ENCODE measurements at places on chromosomes 5 and 9. TPM values are rescaled to one million over a fixed set of nuclear protein-coding genes. Genes with fewer than 3 reads are reported as not detected.

DNA sequence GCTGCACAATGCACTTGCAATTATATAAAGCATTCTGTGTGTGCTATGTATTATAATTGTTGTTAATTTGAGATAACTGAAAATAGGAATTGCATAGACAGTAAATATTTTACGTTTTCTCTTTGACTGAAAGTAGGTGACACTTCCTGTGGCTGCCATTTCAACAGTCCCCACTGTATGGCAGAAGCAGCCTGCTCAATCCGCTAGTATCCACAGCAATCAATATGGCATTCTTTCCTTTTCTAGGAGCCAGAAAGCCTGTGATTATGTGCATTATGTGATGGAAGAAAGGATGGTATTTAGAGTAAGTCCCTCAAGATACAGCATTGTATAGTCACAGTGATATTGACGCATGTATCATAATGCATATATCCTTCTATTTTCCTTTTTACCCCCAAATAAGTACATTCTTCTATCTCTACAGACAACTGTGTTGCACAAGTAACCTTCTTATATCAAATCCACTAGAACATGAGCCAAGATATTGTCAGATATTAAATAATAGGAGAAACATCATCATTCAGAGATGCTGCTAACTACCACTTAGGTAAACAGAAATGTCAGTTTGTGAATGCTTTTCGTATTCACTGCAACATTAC lies 59.7 kb downstream of the CARTPT start:
- no peak for DNase-seq

GRCh38 chr5:159017786-159018185 lies 81.9 kb downstream of the EBF1 start:
- no peak for DNase-seq

The BSPRY gene
- 3.9 TPM for total RNA-seq

GRCh38 chr5:74167930-74168315 lies 472.6 kb downstream of the ENC1 start:
- no peak for DNase-seq

DNA sequence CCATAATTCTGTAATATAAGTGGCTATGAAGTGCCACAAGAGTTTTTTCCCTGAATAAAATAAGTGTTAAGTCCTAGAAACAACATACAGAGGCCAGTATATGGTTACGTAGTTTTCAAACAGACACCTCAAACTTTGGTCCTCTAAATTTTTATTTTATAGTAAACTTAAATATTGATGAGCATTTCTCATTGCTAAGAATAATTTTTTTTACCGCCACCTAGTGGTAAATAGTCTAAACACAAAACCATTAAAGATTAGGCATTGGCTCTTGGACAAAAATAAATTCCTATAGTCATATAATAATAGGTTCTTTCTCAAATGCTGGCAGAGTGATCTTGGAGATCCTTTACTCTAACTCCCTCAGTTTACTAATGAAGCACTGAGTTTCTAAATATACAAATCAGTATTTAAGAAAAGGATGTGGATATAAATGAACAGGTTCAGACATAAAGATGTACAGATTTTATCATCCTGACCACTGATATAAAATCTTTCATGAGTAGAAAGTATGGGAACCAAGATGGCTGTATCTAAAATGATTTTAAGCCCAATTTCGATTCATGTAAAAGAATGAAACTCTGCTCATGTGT lies 136.2 kb downstream of the FANCC start:
- no peak for DNase-seq

GRCh38 chr9:119009249-119009648 lies 360.0 kb downstream of the BRINP1 start:
- DNase-seq = no peak

DNA sequence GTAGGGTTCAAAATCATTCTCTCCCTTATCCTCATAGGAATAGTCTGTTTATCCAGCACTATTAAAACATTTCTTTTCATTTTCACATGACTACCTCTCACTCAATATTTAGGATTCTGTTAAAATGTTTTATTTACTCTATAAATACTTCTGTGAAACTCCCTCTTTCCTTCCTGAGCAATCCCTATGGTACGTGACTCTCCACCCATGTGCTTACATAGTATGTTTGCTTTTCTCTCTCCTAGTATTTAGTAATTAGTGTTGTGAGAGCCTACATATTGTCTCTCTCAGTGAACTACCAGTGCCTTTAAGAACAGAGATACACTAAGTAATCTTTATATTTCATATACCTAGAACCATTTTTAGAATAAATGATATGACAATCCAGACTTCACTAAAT lies 46.0 kb downstream of the PTPRD start:
- DNase-seq = no peak

DNA sequence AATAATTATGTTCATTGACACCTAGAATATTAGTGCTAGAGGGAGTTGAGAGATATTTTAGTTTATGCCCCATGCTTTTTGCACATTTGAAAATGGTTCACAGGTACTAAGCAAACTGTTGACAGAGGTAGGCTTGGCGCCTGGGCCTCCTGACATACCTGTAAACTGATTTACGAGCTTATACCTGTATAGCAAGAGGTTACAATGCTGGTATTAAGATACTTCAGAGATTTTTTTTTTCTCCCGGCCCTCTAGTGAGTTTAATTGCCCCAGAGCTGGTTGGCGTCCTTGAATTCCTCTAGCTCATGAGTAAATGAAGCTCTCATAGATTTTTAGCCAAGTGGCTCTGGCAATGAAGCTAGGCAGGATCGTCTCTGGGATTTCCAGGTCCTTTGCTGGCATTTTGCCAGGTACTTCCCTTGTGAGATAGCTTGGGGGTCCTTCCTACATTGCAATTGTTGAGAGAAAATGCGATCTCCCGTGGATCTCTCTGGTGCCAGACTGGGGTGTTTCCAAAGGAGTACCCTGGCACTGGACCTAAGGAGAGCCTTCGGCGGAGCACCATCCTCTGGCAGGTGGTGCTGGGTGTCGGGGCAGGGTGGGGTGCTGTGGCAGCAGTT lies 9.0 kb downstream of the SLC36A1 start:
- no peak for DNase-seq

The MARCOL gene
- total RNA-seq = not detected

DNA sequence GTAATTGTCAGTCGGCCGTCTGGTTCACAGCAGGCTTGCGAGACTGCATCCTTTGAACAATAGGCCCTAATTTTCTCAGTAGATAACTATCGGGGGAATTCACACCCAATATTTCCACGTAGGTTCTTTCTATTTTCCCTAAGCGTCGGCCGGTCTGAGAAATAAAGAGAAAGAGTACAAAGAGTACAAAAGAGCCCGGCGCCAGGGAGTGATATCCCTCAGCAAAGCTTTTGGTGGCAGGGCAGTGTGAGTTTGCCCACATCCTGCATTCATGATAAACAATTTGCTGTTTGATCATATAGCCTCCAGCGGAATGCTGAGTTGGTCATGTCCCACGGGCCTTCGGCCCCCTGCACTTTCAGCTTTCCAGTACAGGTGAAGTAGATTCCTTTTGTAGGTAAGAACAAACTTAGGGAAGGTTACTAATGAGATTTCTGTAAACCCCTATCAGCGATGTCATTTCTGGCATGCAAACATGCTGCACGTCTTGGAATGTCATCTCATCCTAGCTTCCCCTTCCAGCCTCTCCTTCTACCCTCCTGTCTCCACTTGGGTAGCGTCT lies 4.7 kb upstream of the PTGR1 start:
- no peak for DNase-seq
